T-cell (primary cell): ENCODE measurements at places on chromosomes 4 and X. TPM values are rescaled to one million over a fixed set of nuclear protein-coding genes. Genes with fewer than 3 reads are reported as not detected.

DNA sequence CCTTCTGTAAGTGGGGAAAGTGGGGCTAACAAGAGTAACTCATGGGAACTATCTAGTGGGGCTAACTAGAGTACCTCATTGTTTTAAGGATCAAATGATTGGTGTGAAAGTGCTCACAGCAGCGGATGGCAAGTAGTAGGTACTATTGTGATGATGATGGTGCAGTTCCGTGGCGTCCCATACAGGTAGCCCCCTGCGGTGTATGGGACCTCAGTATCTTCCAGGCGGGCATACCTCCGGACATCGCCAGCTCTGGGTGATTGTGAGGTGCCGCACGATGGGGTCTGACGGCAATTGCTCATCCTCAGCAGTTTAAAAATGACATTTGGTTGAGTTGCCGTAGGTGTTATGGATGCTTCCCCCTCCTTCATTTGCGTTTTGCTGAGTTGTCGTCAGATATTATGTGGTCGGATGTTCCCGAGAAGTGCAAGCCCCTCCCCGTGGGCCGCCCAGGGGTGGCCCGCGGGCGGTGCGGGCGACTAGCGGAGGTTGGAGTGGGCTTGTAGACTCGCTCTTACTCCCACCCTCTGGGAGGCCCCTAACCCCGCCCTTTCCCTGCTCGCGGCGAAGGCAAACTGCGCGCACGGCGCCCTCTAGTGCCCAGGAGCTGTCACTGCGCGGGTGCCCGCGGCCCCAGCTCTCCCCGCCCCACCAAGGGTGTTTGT, 18.3 kb upstream of the GPR101 start:
- peak overlapping the region; percentile 53 for H3K4me3 ChIP-seq
- no peaks in the 10 kb centered on the region for H3K36me3 ChIP-seq
- H3K27me3 ChIP-seq: no peaks in the 10 kb centered on the region
- H3K4me1 ChIP-seq: peaks cover 2% of the 10 kb centered on the region
- H3K27ac ChIP-seq: no peak overlapping the region
- peak; percentile 69 for DNase-seq

- no peaks in the 10 kb centered on the region for H3K4me1 ChIP-seq
- DNase-seq: no peak
- no peaks in the 10 kb centered on the region for H3K36me3 ChIP-seq
- H3K27ac ChIP-seq: no peak overlapping the region
- H3K27me3 ChIP-seq: no peaks in the 10 kb centered on the region
Measured at GRCh38 chr4:62301500-62301899, 1101.4 kb downstream of the ADGRL3 start.

GRCh38 chr4:87310691-87311335, 11.9 kb downstream of the HSD17B13 start:
- no peaks in the 10 kb centered on the region for H3K27me3 ChIP-seq
- H3K36me3 ChIP-seq: no peaks in the 10 kb centered on the region
- no peak overlapping the region for H3K4me3 ChIP-seq
- no peak overlapping the region for H3K27ac ChIP-seq

- no peak for DNase-seq
- H3K27me3 ChIP-seq: no peaks in the 10 kb centered on the region
- peaks cover 3% of the 10 kb centered on the region for H3K4me1 ChIP-seq
- no peak overlapping the region for H3K4me3 ChIP-seq
- peaks cover 2% of the 10 kb centered on the region for H3K36me3 ChIP-seq
- no peak overlapping the region for H3K27ac ChIP-seq
Measured at GRCh38 chrX:7054219-7055216, 93.0 kb upstream of the STS start.

The XKRX gene
- 0.53 TPM for total RNA-seq

The PNMA6A gene
- total RNA-seq: 0.47 TPM

The COL4A6 gene
- 0.22 TPM for total RNA-seq

- H3K27me3 ChIP-seq: no peaks in the 10 kb centered on the region
- H3K36me3 ChIP-seq: no peaks in the 10 kb centered on the region
- H3K27ac ChIP-seq: no peak overlapping the region
- H3K4me3 ChIP-seq: no peak overlapping the region
- H3K4me1 ChIP-seq: no peaks in the 10 kb centered on the region
Measured at GRCh38 chr4:16772366-16772850, 126.0 kb downstream of the LDB2 start.

The RAB40AL gene
- 0.38 TPM for total RNA-seq

The AR gene
- total RNA-seq: 0.25 TPM

GRCh38 chrX:109774706-109775105, 41.6 kb upstream of the ACSL4 start:
- DNase-seq: no peak
- no peak overlapping the region for H3K27ac ChIP-seq
- H3K4me1 ChIP-seq: no peaks in the 10 kb centered on the region
- no peak overlapping the region for H3K4me3 ChIP-seq
- no peaks in the 10 kb centered on the region for H3K36me3 ChIP-seq

- H3K4me3 ChIP-seq: no peak overlapping the region
- no peaks in the 10 kb centered on the region for H3K4me1 ChIP-seq
- H3K36me3 ChIP-seq: no peaks in the 10 kb centered on the region
Measured at GRCh38 chr4:647481-647880, 22.1 kb downstream of the PDE6B start.

The PLXNA3 gene
- total RNA-seq: 72.9 TPM

- H3K4me1 ChIP-seq: no peaks in the 10 kb centered on the region
- H3K36me3 ChIP-seq: no peaks in the 10 kb centered on the region
- H3K27me3 ChIP-seq: no peaks in the 10 kb centered on the region
- no peak overlapping the region for H3K27ac ChIP-seq
- H3K4me3 ChIP-seq: no peak overlapping the region
Measured at GRCh38 chr4:117908306-117909207, 125.7 kb upstream of the NDST3 start.

The RIPPLY1 gene
- total RNA-seq: not detected

The XPNPEP2 gene
- total RNA-seq: 0.39 TPM

The NUDT10 gene
- 0.15 TPM for total RNA-seq

DNA sequence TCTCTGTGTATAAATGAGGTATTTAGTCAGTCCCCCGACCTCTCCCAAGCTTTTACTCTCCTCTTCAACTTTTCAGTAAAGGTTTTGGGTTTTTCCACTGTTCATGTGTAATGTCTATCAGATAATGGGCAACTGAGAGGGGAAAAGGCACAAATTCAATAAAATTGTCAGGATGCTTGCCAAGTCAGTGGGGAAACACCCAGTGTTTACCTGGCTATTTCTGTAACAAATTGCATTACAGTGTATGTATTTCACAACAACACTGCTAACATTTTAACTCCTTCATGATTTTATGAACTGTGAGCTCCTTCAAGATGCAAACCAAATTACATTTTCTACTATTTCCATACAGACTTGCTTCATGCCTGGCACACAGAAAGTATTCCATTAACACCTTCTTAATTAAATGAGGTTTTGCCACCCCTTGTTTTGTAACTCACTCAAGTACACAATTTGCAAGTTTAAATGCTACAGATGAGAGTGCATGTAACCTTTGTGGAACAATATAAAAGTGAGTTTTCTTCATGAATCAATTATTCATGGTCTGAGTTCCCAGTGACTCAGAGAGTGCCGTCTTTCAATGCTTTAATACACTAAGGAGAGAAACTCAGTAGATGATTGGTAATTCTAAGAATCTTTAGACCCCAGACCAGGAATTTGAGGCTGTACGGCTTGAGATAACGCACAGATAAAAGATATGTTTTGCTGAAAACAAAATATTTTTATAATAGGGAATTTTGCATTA, 149.8 kb upstream of the TLL1 start:
- H3K36me3 ChIP-seq: no peaks in the 10 kb centered on the region
- no peak for DNase-seq
- H3K4me3 ChIP-seq: no peak overlapping the region
- no peaks in the 10 kb centered on the region for H3K27me3 ChIP-seq
- H3K27ac ChIP-seq: no peak overlapping the region

DNA sequence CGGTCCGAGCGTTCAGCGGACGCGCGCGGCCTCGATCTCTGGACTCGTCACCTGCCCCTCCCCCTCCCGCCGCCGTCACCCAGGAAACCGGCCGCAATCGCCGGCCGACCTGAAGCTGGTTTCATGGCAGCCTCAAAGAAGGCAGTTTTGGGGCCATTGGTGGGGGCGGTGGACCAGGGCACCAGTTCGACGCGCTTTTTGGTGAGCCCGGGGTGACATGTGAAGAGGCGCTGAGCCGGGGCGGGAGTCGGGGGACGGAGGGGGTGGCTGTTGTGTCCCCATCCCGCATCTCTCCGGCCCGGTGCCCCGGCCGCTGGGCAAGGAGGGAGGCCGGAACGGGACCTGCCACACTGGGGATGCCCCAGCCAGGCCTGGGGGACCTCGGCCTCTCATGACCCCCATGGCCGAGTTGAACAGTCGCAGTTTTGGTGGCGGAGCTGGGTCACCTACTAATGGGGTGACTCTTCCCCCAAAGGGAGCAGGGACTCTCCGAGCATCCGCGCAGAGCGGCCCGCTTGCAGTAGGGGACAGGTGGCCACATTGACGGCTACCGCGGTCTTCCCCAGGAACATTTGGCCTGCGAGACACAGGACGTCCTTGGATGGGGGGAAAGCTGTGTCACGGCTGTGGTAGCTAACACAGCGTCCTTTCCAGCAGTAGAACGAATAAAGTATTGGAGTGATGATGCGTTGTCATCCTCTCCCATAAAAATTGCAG, at the start of gene GK:
TSS of gene GK (plus strand) at position 9 of the 717 bp plus-strand sequence. CDS start at position 124, 115 bp downstream.
- no peak for DNase-seq
- peak within 1 kb of the TSS; percentile 84 for H3K4me3 ChIP-seq

GRCh38 chrX:45888518-45888917, 656.7 kb downstream of the ZNF674 start:
- H3K36me3 ChIP-seq: no peaks in the 10 kb centered on the region
- H3K4me1 ChIP-seq: no peaks in the 10 kb centered on the region
- H3K27me3 ChIP-seq: no peaks in the 10 kb centered on the region
- DNase-seq: no peak
- H3K27ac ChIP-seq: no peak overlapping the region

DNA sequence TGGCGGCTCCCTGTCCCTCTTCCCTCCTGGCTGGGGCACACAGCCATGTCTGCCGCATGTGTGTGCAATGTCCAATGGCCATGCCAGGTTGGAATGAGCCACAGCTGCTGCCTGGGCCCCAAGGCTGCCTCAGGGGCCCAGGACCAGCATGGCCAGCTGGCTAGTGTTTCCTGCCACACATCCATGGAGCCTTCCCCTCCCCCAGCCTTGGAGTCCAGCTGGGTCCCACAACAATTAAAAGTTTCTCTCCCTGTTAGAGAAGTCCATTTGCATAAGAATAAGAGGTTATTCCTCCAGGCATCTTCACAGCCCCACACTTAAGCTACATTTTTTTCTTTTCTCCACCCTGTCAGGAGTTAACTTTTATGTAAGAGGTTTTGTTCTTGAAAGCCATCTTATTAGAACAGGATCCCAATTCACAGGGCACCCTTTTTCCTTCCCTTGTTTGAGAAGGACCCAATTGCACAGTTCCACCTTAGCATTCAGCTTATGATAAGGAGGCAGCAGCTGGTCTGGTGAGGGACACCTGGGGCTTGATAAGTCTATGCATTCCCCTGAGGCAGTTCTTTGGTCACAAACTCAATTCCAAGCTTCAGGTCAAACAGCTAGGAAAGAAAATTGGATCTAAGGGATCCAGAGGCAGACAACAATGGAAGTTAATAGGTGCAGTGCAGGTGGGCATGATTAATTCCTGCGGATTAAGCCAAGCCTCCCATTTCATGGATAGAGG, 963.3 kb upstream of the GRIA3 start:
- no peak overlapping the region for H3K27ac ChIP-seq
- no peaks in the 10 kb centered on the region for H3K4me1 ChIP-seq
- H3K36me3 ChIP-seq: no peaks in the 10 kb centered on the region
- no peaks in the 10 kb centered on the region for H3K27me3 ChIP-seq

- no peak overlapping the region for H3K4me3 ChIP-seq
- H3K27me3 ChIP-seq: peaks cover 5% of the 10 kb centered on the region
- no peaks in the 10 kb centered on the region for H3K36me3 ChIP-seq
- H3K27ac ChIP-seq: no peak overlapping the region
- no peak for DNase-seq
Measured at GRCh38 chrX:72662020-72662747, 51.9 kb downstream of the PHKA1 start.

The RS1 gene
- total RNA-seq: not detected

DNA sequence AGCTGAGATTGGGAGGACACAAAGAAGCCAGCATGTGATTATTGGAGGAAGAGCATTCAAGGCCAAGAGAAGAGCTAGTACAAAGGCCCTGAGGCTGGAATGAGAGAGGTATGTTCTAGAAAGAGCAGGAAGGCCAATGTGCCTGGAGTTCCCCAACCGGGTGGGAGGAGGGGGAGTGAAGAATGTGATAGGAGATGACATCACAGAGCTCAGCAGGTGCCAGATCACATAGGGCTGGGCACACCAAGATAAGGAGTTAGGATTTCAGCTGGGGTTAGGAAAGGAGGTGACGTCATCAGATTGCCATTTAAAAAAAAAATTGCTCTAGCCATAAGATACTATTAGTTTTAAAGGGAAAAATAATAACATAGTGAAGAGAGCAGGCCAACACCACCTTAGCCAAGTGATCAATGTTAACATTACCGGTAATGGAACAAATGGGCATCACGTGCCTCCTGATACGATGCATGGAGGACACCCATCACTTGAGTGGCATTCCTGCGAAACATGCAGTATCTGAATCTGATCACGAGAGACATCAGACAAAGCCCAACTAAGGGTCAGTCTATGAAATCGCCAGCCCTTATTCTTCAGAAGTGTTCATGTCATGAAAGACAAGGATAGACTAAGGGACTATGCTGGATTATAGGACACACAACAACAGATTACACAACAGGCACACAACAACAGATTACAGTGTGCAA, 344.3 kb downstream of the BCOR start:
- H3K36me3 ChIP-seq: no peaks in the 10 kb centered on the region
- no peak overlapping the region for H3K4me3 ChIP-seq
- H3K4me1 ChIP-seq: no peaks in the 10 kb centered on the region
- no peak for DNase-seq
- no peaks in the 10 kb centered on the region for H3K27me3 ChIP-seq

DNA sequence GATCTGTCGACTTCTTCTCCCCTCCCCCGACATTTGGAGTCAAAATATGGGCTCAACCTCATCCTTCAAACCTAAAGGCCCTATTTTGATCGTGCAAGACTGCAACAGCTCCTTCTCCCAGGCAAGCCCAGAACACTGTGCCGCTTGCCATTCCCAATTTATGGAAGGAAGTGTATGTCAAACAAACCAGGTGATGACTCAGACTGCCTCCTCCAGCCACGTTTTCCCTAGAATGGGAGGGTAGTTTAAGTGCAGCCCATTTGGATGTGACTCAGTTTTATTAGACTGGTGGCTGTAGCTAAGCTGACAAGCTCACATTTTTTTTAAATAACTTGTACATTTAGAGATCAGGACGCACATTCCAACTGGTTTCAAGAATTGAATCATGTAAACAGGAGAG, 570.4 kb upstream of the DIPK2B start:
- no peaks in the 10 kb centered on the region for H3K36me3 ChIP-seq
- no peaks in the 10 kb centered on the region for H3K27me3 ChIP-seq
- H3K4me1 ChIP-seq: peaks cover 4% of the 10 kb centered on the region

DNA sequence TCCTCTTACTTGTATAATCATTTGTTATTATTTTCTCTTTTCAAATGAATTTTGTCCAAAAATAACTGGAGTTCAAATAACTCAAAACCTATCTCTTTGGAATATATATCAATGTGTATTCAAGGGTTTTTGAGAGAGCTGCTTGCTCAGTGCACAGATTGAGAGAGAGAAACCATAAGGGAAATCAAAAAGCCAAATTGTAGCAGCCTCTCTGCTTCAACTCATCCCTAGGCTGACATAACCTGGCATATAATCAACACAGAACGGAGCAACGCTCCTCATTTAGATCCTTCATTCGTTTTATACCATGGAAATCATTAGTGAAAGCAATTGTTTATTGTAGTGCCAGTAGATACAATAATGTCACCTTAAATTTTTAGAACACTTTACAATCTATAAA, 1.8 kb upstream of the GPM6A start:
- no peaks in the 10 kb centered on the region for H3K4me1 ChIP-seq
- DNase-seq: no peak
- no peaks in the 10 kb centered on the region for H3K27me3 ChIP-seq
- no peaks in the 10 kb centered on the region for H3K36me3 ChIP-seq
- no peak overlapping the region for H3K4me3 ChIP-seq

- no peaks in the 10 kb centered on the region for H3K4me1 ChIP-seq
- DNase-seq: no peak
- no peaks in the 10 kb centered on the region for H3K27me3 ChIP-seq
Measured at GRCh38 chr4:149306537-149306936, 509.1 kb downstream of the IQCM start.
